ENCODE measurements at places on chromosomes 6 and 20. TPM values are rescaled to one million over a fixed set of nuclear protein-coding genes. Genes with fewer than 3 reads are reported as not detected.

GRCh38 chr20:24866008-24866407 is 83.1 kb upstream of the CST7 start:
- DNase-seq, result no peak

DNA sequence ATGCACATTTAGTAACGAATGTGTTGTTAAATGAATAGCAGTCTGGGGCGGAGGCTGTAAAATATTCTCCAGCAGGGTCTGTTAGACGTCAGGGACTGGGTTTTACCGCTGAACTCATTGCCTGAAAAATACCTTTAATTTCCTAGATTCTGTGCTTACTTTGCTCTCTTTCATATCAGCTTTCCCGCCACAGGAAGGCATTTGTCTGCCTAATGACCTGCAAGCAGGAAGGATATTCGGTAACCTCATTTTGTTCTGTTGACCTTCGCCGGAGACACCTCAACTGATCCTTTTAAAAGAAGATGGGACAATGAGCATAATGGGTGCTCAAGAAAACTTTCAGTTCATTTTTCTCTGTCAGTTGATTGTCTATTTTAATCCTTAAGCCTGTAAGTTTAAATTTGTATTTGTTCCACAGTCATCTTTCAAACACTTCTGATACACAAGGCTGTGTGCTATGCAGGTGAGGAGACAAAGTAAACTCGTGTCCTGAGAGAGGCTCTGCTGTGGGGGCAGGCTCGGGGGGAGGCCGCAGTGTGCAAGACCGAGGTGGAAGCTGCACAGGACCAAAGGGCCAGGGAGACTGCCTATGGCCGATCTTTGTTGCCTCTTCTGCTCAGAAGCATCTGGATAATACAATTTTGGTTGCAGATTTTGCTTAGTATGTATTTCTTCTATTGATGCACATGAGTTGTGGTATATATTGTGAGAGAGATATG is 27.4 kb upstream of the SIM1 start:
- DNase-seq, result no peak

GRCh38 chr6:167479901-167480648 is 155.2 kb downstream of the TTLL2 start:
- DNase-seq, result no peak

GRCh38 chr6:49336514-49337131 is 126.4 kb downstream of the MMUT start:
- no peak for DNase-seq

The TMEM151B gene
- not detected for polyA plus RNA-seq

GRCh38 chr20:38165089-38165965 is at the start of gene TGM2:
TSS of gene TGM2 (minus strand) at chr20:38165270. CDS start at chr20:38165198, 72 bp downstream.
- DNase-seq, result peak; percentile 5

DNA sequence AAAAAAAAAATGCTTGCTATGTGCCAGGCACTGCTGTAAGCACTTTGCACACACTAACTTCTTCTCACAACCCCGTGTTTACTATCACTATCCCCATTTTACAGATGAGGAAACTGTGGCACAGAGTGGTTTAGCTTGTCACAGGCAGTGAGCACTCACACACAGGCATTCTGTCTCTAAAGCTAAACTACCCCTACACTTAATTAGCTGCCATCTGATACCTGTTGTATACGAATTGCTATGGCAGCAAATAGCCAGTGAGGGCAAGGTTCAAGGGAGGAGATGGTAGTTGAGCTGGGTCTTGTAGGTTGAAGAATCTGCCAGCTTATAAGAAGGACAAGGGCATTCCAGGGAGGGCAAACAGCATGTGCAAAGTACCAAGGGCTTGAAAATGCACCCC is 5.2 kb downstream of the TNNC2 start:
- DNase-seq, result no peak

GRCh38 chr6:30750379-30750668 is 6.0 kb upstream of the IER3 start:
- DNase-seq, result no peak

The OTOR gene
- not detected for polyA plus RNA-seq

The HDAC2 gene
- polyA plus RNA-seq, result 76.8 TPM

The SNX9 gene
- 11.9 TPM for polyA plus RNA-seq

The ASF1A gene
- polyA plus RNA-seq, result 57.2 TPM

The VWA7 gene
- 2.5 TPM for polyA plus RNA-seq

The SLC2A4RG gene
- 7.8 TPM for polyA plus RNA-seq

GRCh38 chr6:3323696-3324261 is 65.0 kb downstream of the PSMG4 start:
- no peak for DNase-seq

All from CD8-positive, alpha-beta memory T cell (primary cell).